ENCODE measurements at places on chromosomes 16 and 17.
A peak's percentile ranks its signal among the peaks of the same experiment; 100 is the strongest.

GRCh38 chr16:29844575-29845331 lies 18.3 kb downstream of the CDIPT start:
- no peak for DNase-seq

GRCh38 chr17:74963656-74964055 lies 8.9 kb downstream of the HID1 start:
- DNase-seq, result no peak

DNA sequence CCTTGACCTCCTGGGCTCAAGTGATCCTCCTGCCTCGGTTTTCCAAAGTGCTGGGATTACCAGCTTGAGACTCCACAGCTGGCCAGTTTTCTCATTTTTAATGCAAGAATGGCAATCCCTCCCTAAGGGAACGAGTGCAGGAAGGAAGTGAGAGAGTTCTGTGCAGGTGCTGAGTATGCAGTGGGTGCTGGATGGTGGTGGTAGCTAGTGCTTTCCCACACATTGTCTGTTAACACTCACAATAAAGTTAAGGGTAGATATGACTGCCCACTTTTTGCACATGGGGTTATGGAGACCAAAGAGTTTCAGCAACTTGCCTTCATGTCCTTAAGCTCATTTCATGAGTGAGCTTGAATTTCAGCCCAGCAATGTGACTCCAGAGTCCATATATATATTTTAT lies 18.5 kb downstream of the RGS9 start:
- no peak for DNase-seq

GRCh38 chr17:206941-207560 lies 25.6 kb upstream of the DOC2B start:
- DNase-seq, result peak; percentile 29

GRCh38 chr17:66952031-66952524 lies 12.4 kb upstream of the CACNG4 start:
- no peak for DNase-seq

- DNase-seq, result no peak
Measured at GRCh38 chr17:49486012-49486641, 9.0 kb upstream of the NGFR start.

- peak; percentile 29 for DNase-seq
Measured at GRCh38 chr16:11136600-11136999, 119.4 kb downstream of the SOCS1 start.

- DNase-seq, result no peak
Measured at GRCh38 chr16:54923055-54923473, 7.6 kb upstream of the IRX5 start.

Data from brain (organoid and tissue), 16 donors.